ENCODE measurements at places on chromosomes 3 and 15. TPM values are rescaled to one million over a fixed set of nuclear protein-coding genes. Genes with fewer than 3 reads are reported as not detected.

The THUMPD3 gene
- total RNA-seq, result 35.4 TPM

The ZPLD1 gene
- 0.21 TPM for total RNA-seq

- no peak overlapping the region for H3K27ac ChIP-seq
- no peak overlapping the region for H3K4me3 ChIP-seq
- H3K27me3 ChIP-seq, result no peaks in the 10 kb centered on the region
- H3K4me1 ChIP-seq, result peaks cover 7% of the 10 kb centered on the region
- H3K36me3 ChIP-seq, result no peaks in the 10 kb centered on the region
Measured at GRCh38 chr3:52128118-52128683, 26.0 kb downstream of the POC1A start.

DNA sequence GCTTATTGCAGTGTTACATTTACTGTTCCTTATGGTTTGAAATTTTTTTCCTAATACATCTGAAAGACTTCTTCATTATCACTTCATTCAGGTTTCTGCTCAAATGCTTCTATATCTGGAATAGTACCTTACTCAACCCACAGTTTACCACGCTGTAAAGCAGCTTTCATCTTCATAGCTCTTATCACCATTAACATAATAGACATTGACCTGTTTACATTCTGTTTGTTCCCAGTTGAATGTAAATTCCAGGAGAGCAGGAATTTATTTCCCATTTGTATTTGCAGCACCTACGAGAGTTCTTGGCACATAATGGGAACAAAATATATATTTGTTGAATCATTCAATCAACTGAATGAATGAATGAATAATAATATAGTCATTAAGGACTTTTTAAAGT is 844.6 kb upstream of the ROBO1 start:
- no peaks in the 10 kb centered on the region for H3K4me1 ChIP-seq
- H3K36me3 ChIP-seq, result no peaks in the 10 kb centered on the region
- H3K4me3 ChIP-seq, result no peak overlapping the region
- no peak overlapping the region for H3K27ac ChIP-seq

The GPR160 gene
- total RNA-seq, result 20.4 TPM

DNA sequence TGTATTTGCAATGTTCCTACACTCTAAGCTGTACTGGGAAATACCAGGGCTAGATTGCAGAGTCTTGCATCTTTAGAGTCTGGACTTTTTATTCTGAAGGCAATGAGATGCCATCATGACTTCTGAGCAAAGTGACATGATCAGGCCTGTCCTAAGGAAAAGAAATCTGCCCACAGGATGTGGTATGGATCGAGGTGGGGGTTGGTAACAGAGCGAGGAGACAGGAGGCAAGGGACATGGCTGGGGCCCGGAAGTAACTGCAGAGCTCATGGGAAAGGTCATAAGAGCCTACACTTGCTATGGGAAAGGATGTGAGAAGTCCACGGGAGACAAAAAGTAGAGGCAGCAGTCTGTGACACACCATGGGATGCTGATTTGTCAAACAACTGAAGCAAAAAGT is 121.5 kb downstream of the OXNAD1 start:
- no peaks in the 10 kb centered on the region for H3K36me3 ChIP-seq
- H3K4me3 ChIP-seq, result no peak overlapping the region
- H3K27me3 ChIP-seq, result no peaks in the 10 kb centered on the region
- peak overlapping the region; percentile 3 for H3K27ac ChIP-seq
- no peaks in the 10 kb centered on the region for H3K4me1 ChIP-seq

GRCh38 chr15:56963710-56964109 is 45.3 kb downstream of the TCF12 start:
- H3K4me1 ChIP-seq, result peaks cover 10% of the 10 kb centered on the region
- no peak overlapping the region for H3K27ac ChIP-seq
- H3K27me3 ChIP-seq, result no peaks in the 10 kb centered on the region
- no peak overlapping the region for H3K4me3 ChIP-seq

DNA sequence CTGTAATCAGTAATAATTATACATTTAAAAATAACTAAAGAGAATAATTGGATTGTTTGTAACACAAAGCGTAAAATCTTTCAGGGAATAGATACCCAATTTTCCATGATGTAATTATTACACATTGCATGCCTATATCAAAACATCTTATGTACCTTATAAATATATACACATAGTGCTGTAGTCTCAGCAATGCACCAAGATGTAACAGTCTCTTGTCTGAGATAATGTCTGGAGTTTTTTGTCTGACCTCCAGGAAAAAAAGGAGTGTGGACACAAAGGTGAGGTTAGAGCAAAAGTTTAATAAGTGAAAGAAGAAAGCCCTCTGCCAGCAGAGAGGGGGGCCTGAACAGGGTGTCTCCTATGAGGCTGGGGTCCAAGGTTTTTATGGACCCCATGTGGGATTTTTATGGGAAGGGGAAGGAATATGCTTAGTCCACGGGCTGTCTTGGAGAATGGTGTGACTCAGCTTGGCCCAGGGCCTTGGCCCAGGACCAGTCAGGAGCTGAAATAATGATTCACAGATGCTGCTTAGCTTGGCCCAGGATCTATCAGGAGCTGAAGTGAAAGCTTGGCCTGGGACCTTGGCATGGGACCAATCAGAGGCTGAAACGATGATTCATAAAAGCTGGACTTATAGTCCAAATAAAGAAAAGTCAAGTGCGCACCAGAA is 545.0 kb downstream of the ZPLD1 start:
- DNase-seq, result peak; percentile 64
- H3K27ac ChIP-seq, result no peak overlapping the region
- H3K4me3 ChIP-seq, result no peak overlapping the region
- no peaks in the 10 kb centered on the region for H3K36me3 ChIP-seq

The SLC28A2 gene
- not detected for total RNA-seq

The COX17 gene
- total RNA-seq, result 49.6 TPM

DNA sequence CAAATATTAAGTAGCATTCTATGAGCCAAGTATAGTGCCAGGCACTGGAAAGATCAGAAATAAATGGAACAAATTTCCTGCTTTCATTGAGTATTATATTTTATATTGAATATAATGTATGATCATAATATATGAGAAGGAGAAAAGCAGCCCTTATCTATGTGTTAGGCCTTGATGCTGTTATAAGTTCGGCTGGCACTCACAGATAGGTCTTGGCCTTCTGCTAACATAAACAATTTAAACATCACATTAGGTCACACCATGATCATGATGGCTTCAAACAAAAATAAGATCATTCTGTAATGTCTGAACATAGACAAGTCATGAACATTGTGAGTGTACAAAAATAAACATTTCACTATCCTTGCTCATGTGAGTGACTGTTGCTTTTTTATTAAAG is 584.0 kb upstream of the ZNF385D start:
- H3K4me3 ChIP-seq, result no peak overlapping the region
- H3K27ac ChIP-seq, result no peak overlapping the region
- DNase-seq, result no peak

DNA sequence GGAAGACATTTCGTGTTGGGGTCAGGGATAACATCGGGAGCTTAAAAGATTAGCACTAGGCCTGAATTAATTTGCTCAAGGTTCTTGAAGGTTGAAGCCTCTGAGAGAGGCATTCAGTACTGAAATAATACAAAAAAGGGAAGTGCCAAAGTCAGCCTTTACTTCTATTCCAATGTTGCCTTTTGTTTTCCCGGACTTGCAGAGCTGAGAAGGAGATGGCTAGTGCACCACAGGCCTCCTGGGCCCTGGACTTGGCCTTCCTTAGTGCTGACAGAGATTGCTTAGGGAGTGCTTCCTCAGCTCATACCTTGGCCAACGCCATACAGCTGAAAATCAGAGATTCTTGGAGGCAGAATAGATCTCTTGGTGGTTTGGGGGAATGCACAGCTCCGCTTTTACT is 333.6 kb upstream of the TBL1XR1 start:
- peaks cover 3% of the 10 kb centered on the region for H3K4me1 ChIP-seq
- no peak for DNase-seq
- H3K4me3 ChIP-seq, result no peak overlapping the region
- H3K27ac ChIP-seq, result no peak overlapping the region
- no peaks in the 10 kb centered on the region for H3K36me3 ChIP-seq

DNA sequence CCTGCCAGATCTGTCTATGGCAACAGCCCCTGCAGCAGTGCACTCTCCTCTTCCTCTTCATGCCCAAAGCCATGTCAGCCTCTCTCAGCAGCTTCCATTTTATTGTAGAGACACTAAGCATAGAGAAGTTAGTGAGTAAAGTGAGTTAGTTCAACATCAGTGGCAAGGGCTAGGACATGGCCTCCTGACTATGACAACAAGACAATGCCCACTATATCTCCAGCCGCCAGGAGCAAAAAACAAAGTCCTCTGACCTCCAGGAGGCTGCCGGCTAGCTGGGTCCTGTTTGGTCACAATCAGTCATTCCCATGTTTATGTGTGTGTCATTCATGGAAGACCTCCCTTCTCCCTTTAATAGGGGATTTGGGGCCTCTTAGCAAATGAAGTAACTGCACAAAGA is 14.9 kb downstream of the NR1I2 start:
- H3K27me3 ChIP-seq, result no peaks in the 10 kb centered on the region
- H3K4me1 ChIP-seq, result no peaks in the 10 kb centered on the region
- H3K36me3 ChIP-seq, result no peaks in the 10 kb centered on the region
- DNase-seq, result no peak

DNA sequence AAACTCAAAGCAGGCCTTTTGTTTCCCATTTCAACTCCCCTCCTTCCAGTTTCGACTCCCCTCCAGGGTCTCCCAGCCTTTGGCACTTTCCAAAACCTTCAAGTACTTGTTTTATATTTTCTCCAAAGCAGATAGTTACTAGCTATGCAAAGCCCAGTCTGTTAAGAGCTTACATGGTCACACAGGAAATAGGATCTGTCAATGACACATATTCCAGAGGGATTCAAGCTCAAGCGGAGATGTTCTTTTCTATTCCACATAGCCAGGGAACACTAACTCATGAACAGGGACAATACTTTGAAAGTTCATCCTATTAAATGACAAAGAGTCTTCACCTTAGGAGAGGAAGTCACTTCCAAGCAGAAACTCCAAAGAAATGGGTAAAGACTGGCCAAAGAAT is 18.6 kb downstream of the SUCLG2 start:
- H3K36me3 ChIP-seq, result no peaks in the 10 kb centered on the region
- DNase-seq, result no peak

GRCh38 chr3:102483556-102483955 is 48.7 kb downstream of the ZPLD1 start:
- H3K27ac ChIP-seq, result no peak overlapping the region
- no peaks in the 10 kb centered on the region for H3K27me3 ChIP-seq
- H3K4me1 ChIP-seq, result no peaks in the 10 kb centered on the region
- H3K4me3 ChIP-seq, result no peak overlapping the region

DNA sequence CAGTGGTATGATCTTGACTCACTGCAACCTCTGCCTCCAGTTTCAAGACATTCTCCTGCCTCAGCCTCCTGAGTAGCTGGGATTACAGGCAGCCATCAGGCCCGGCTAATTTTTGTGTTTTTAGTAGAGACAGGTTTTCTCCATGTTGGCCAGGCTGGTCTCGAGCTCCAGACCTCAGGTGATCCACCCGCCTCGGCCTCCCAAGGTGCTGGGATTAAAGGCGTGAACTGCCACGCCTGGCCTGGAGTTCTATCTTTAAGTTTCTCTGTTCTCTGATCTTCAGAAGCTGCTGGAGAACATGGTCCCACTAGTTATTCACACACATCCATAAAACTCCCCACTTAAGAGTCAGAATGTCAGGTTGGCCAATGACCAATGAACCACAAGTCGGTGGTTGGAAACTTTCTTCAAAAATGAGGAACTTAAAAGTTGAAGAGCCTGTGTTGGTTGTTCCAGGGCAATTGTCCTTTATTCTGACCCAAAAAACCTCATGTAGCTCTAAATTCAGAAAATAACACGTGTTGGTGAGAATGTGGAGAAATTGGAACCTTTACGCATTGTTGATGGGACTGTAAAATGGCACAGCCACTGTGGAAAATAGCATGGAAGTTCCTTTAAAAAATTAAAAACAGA is 55.9 kb upstream of the PIK3CB start:
- no peak overlapping the region for H3K27ac ChIP-seq
- H3K4me1 ChIP-seq, result peaks cover 34% of the 10 kb centered on the region
- H3K4me3 ChIP-seq, result no peak overlapping the region
- DNase-seq, result no peak
- H3K27me3 ChIP-seq, result no peaks in the 10 kb centered on the region
- H3K36me3 ChIP-seq, result no peaks in the 10 kb centered on the region

- H3K27me3 ChIP-seq, result peaks cover 48% of the 10 kb centered on the region
- DNase-seq, result no peak
- no peak overlapping the region for H3K4me3 ChIP-seq
- H3K27ac ChIP-seq, result no peak overlapping the region
- H3K36me3 ChIP-seq, result no peaks in the 10 kb centered on the region
- H3K4me1 ChIP-seq, result no peaks in the 10 kb centered on the region
Measured at GRCh38 chr3:10667269-10667668, 148.8 kb upstream of the SLC6A11 start.

DNA sequence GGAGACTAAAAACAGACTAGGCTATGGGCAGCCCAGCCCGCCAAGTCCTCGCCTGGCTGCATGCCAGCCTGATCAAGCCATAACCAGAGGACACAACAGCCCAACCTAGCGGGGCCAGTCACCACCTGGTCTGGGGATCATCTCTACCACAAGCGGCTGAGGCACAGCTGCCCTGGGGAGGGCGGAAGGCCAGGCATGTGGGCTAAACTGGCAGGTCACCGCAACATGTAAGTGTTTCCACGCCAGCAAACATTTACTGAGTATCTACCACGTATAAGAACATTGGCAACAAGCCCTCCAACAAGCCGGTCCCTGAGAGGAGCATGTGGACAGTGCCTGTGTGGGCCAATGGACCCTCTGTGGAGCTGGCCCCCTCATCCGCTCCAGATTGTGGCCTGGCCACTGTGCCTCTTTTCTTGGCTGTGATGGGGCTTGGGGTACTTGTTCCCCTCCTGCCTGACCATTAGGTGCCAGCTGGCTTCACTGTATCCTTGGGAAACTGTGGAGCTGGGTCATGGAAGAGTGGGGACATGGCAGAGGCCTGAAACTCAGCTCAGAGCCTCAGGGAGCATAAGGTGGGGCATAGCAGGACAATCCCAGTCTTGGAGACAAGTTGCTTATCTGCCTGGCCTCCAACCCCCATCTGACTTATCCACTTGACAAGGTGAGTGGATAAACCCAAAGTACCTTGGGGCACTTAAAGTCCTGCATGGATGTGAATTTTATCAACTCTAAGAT is 9.0 kb downstream of the UBXN7 start:
- no peak overlapping the region for H3K4me3 ChIP-seq
- H3K4me1 ChIP-seq, result peaks cover 15% of the 10 kb centered on the region
- no peak for DNase-seq
- no peaks in the 10 kb centered on the region for H3K27me3 ChIP-seq

The MED12L gene
- total RNA-seq, result 1.0 TPM

DNA sequence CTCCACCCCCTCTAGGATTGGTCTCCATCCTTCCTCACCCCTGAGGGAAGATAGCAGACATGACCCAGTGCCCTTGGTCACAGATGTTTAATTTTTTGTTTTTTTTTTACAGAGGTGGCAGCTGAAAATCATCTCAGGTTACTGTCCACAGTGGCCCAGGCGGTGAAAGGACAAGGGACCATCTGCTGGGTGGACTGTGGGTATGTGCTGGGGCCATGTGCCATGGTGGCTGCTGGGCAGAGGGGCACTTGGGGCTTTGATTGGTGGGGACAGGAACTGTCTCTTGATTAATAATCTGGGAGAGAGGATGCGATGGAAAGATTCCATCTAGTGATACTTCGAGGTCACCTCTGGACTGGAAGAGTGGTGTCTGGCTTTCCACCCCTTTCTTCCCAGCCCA is 25.4 kb downstream of the PDIA5 start:
- peaks cover 23% of the 10 kb centered on the region for H3K4me1 ChIP-seq
- no peak for DNase-seq
- no peak overlapping the region for H3K4me3 ChIP-seq
- peaks cover 47% of the 10 kb centered on the region for H3K36me3 ChIP-seq
- H3K27ac ChIP-seq, result no peak overlapping the region
- no peaks in the 10 kb centered on the region for H3K27me3 ChIP-seq

The SLC6A11 gene
- not detected for total RNA-seq
